ENCODE measurements at places on chromosomes 1 and 21. TPM values are rescaled to one million over a fixed set of nuclear protein-coding genes. Genes with fewer than 3 reads are reported as not detected.
A peak's percentile ranks its signal among the peaks of the same experiment; 100 is the strongest.

SLAMF9 gene
- total RNA-seq: 16.6 TPM

TCHHL1 gene
- not detected for total RNA-seq

APOBEC4 gene
- total RNA-seq: not detected

TMEM167B gene
- 56.3 TPM for total RNA-seq

CREG1 gene
- 78.2 TPM for total RNA-seq

SH3BP5L gene
- 20.9 TPM for total RNA-seq

DNA sequence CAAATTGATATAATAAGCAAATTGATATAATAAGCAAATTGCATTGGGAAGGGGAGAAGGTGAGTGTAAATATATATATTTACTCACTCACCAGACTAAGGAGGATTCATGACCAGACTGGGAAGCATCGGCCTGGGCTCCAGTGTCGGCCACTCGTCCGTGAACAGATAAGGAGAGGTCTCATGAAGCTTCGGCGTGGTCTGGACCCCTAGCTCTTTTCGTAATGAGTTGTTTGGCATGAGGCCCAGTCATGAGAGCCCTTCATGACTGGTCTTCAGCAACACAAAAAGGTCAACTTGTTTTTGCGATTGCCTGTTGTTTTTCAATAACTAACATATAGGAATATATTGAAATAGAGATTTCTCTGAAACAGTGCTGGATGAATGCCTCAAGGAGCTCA lies 222.9 kb upstream of the KCNK2 start:
- DNase-seq: no peak

GRCh38 chr1:48498096-48498791 lies 26.2 kb upstream of the SPATA6 start:
- peak; percentile 47 for DNase-seq

DNA sequence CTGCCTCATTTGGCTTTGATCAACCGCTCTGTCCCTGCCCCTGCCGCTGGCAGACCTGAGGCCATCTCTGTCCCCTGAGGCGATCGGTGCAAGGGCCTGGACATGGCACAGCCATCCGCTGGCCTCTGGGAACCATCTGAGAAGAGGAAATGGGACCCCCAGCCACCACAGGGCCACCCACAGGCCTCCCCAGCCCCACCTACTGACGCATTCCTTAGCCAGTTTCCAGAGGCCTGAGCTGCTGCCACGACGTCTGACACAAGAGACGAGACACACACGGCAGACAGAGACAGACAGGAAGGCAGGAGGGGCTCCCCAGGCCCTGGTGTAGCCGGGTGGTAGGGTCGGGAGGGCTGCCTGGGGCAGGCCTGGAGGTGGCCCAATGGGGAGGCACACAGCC lies 37.3 kb upstream of the EDN2 start:
- no peak for DNase-seq

- DNase-seq: no peak
Observed at GRCh38 chr21:42406866-42407265, 3.2 kb downstream of the UBASH3A start.

DNA sequence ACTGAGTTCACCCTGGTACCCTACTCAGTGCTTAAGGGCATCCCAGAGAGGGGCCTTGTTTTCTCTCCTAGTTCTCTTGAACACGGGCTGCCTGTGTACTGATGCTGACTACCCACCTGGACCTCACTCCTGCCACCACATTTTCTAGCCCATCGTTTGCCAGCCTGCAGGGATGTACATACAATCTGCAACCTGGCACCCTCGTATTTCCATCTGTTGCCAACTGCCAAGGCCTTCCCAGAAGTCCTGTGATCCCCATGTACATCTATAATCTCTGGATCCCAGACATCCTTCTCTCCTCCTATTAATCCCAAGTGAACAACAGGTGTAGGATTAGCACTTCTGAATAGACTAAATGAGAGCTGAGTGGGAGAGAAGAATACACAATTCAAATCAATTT lies 212.0 kb downstream of the SLC45A1 start:
- no peak for DNase-seq

Data from bronchial epithelial cell (primary cell).